ENCODE measurements at places on chromosomes 6 and 20. TPM values are rescaled to one million over a fixed set of nuclear protein-coding genes. Genes with fewer than 3 reads are reported as not detected.

The B3GAT2 gene
- total RNA-seq = 0.09 TPM

The MLIP gene
- 1.4 TPM for total RNA-seq

The LTB gene
- 0.44 TPM for total RNA-seq

The LY6G6F gene
- total RNA-seq = not detected

The CCM2L gene
- not detected for total RNA-seq

The FOXA2 gene
- 1.1 TPM for total RNA-seq

The SYTL3 gene
- total RNA-seq = 15.0 TPM

The SRSF12 gene
- 1.7 TPM for total RNA-seq

DNA sequence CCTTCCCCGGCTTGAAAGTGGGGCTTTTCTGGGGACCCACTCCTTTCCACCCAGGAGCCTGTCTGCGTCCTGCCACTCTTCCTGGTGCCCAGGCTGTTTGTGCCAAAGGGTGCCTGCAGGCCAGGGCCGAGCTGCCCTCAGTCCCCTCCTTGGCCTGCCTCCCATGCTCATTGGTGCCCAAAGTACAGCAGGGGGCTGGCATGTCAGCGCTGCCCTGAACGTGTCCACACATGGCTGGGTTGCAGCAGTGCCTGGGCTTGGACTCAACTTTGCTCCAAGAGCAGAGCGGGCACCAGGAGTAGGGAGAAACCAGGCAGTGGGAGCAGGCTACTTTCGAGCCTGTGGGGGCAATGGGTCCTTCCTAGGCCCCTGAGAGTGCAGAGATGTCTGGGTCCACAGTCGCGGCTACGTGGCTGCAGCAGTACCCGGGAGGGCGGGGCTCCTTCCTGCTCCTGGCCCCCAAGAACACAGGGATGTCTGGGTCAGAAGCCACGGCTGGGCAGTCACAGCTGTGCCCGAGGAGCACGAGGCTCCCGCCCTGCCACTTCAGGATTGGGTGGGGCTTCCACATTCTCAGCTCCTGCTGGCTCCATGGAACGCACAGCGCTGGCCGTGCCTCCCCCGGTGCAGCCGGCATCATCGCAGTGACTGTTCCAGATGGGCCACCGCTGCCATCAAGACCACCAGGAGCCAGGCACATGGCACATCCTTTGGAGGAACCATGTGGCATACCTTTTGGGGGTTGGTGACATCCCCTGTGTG, 50.0 kb upstream of the CLDN20 start:
- H3K27me3 ChIP-seq = no peaks in the 10 kb centered on the region
- H3K4me1 ChIP-seq = no peaks in the 10 kb centered on the region
- no peak for DNase-seq

GRCh38 chr6:15358579-15359327, 112.9 kb downstream of the JARID2 start:
- H3K27me3 ChIP-seq = no peaks in the 10 kb centered on the region
- H3K4me1 ChIP-seq = peaks cover 8% of the 10 kb centered on the region
- H3K4me3 ChIP-seq = no peak overlapping the region
- no peaks in the 10 kb centered on the region for H3K36me3 ChIP-seq
- H3K27ac ChIP-seq = no peak overlapping the region

- H3K4me3 ChIP-seq = no peak overlapping the region
- no peaks in the 10 kb centered on the region for H3K27me3 ChIP-seq
- DNase-seq = no peak
- H3K27ac ChIP-seq = no peak overlapping the region
- no peaks in the 10 kb centered on the region for H3K36me3 ChIP-seq
- no peaks in the 10 kb centered on the region for H3K4me1 ChIP-seq
Observed at GRCh38 chr6:121839896-121840295, 404.4 kb downstream of the GJA1 start.

GRCh38 chr20:5877128-5877527, 73.2 kb downstream of the TRMT6 start:
- no peak overlapping the region for H3K4me3 ChIP-seq
- H3K27me3 ChIP-seq = peaks cover 41% of the 10 kb centered on the region
- no peak overlapping the region for H3K27ac ChIP-seq
- no peak for DNase-seq

GRCh38 chr20:58749098-58749769, 56.6 kb downstream of the NPEPL1 start:
- H3K27ac ChIP-seq = no peak overlapping the region
- no peaks in the 10 kb centered on the region for H3K36me3 ChIP-seq
- DNase-seq = no peak
- peaks cover 100% of the 10 kb centered on the region for H3K27me3 ChIP-seq
- H3K4me3 ChIP-seq = no peak overlapping the region
- H3K4me1 ChIP-seq = no peaks in the 10 kb centered on the region

DNA sequence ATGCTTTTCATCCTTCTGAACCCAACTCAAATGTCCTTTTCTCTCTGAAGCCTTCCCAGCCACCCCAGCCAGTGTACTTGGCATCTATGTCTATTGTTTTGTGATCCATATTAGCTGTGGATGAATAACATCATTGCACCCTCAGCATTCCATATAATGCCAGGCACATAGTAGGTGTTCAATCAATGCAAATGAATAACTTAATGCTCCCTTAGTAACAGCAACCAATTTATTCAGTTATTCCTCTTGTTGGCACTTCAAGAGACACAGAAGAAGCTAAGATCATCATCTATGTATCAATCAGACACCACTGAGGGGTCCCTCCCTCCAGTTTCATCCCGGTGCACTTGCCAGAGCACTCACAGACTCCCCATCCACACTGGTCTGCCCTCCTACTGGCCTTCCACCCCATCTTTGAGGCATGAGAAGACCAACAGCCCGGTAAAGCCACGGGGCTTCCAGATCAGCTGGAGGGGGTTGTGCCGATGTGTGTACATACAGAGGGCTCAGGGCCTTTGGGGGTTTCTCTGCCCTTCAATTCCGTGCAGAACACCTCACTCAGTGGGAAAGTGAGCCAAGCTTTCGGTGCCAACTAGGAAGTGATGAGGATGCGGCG, 2.4 kb upstream of the TAF8 start:
- peaks cover 59% of the 10 kb centered on the region for H3K36me3 ChIP-seq
- no peak for DNase-seq
- peak overlapping the region; percentile 61 for H3K27ac ChIP-seq
- no peaks in the 10 kb centered on the region for H3K27me3 ChIP-seq
- peak overlapping the region; percentile 95 for H3K4me3 ChIP-seq

DNA sequence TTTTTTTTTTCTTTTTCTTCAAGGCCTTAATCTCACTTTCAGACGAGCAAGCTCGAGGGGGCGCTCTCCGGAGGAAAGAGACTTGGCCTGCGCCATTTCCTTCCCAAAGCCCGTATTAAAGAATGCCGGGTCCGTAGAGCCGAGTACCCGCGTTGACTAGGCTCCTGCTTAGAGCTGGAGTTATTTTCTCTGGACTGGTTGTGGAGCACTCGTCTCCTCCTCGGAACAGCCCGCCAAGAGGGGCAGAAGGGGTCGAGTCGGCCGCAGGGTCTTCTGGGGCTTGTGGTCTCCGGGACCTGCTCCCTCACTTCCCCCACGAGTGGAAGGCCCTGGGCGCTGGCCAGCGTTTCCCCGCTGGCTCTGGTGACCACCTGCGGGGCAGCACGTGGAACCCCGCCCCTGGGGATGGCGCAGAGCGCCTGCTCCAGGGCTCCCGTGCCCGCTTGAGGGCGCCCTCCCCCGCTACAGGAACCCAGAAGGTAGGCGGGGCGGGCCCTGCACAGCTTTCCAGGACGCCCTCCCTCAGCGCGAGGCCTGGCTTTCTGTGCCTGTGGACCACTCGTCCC, 2.7 kb upstream of the MEI4 start:
- peak overlapping the region; percentile 59 for H3K4me3 ChIP-seq
- H3K36me3 ChIP-seq = no peaks in the 10 kb centered on the region
- H3K4me1 ChIP-seq = no peaks in the 10 kb centered on the region
- peak; percentile 64 for DNase-seq
- H3K27ac ChIP-seq = no peak overlapping the region

GRCh38 chr6:28353981-28354676, 4.4 kb downstream of the ZKSCAN3 start:
- no peaks in the 10 kb centered on the region for H3K27me3 ChIP-seq
- DNase-seq = peak; percentile 46
- H3K4me1 ChIP-seq = peaks cover 25% of the 10 kb centered on the region
- H3K36me3 ChIP-seq = peaks cover 28% of the 10 kb centered on the region

DNA sequence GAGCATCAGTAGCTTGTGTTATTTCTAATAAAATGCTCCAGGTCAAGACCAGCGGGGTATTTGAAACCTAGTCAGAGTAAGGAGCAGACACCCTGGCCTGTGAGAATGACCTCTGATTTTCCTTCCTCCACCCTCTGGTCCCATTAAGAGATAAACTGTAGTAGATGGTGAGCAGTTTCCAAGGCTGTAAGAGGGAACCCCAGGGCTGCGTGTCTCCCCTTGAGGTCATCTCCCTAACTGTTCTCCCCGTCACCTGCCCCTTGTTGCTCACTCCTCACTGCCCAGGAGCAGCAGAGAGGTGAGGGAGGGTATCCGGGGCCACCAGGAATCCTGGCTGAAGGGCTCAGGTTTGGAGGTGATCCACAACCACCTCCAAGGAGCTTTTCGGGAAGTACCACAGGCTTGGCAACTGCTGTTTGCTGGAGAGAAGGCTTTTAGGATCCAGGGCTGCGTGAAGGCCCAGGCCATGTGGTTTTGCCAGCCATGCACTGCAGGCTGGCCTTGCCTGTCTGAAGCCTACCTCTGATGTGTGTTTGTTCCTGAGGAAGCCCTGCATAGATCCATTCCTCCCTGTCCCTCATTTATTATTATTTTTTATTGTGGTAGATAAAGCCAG, 62.5 kb downstream of the RREB1 start:
- no peaks in the 10 kb centered on the region for H3K27me3 ChIP-seq
- no peak for DNase-seq
- H3K4me3 ChIP-seq = no peak overlapping the region
- peaks cover 12% of the 10 kb centered on the region for H3K36me3 ChIP-seq
- peaks cover 20% of the 10 kb centered on the region for H3K4me1 ChIP-seq

GRCh38 chr6:130935978-130936377, 108.8 kb downstream of the SMLR1 start:
- no peak overlapping the region for H3K4me3 ChIP-seq
- no peak for DNase-seq
- H3K27ac ChIP-seq = no peak overlapping the region
- no peaks in the 10 kb centered on the region for H3K36me3 ChIP-seq
- H3K27me3 ChIP-seq = no peaks in the 10 kb centered on the region

DNA sequence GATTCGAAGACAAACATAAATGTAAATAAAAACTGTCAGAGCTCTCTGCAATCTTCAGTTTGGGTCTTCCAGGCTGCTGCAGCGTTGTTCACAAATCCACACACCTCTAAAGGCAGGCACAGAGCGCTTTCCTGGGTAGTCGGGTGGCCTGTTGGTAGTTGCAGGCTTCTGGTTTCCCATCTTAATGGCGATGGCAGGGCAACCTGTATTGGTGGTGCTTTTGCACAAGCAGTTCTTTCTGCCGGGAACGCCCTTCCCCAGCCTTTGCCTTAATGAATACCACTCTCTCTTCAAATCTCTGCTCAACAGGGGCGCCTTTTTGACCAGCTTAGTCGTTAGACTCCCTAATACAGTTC, 723 bp upstream of the IFT52 start:
- peaks cover 22% of the 10 kb centered on the region for H3K4me1 ChIP-seq
- peak overlapping the region; percentile 81 for H3K27ac ChIP-seq
- H3K4me3 ChIP-seq = peak overlapping the region; percentile 99
- H3K27me3 ChIP-seq = no peaks in the 10 kb centered on the region
- DNase-seq = peak; percentile 29

DNA sequence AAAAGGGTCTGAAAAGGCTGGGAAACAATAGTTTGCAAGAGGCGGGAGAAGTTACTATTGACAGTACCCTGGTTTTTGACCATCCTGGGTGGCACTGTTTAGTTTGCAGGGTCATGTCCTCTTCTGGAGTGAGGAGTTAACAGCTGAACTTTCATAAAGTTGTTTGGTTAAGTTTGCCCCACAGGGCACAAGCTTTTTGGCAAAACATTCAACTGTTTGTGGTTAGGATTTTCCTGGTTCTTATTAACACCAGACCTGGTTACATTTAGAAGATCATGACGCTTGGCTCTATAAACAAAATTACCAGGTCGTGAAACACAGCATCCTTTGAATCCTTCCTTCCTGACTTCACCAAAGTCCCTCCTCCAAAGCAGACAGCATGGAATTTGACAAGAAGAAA, 106.1 kb downstream of the RIN2 start:
- H3K27me3 ChIP-seq = no peaks in the 10 kb centered on the region
- no peak overlapping the region for H3K27ac ChIP-seq
- no peak overlapping the region for H3K4me3 ChIP-seq
- peaks cover 26% of the 10 kb centered on the region for H3K4me1 ChIP-seq

DNA sequence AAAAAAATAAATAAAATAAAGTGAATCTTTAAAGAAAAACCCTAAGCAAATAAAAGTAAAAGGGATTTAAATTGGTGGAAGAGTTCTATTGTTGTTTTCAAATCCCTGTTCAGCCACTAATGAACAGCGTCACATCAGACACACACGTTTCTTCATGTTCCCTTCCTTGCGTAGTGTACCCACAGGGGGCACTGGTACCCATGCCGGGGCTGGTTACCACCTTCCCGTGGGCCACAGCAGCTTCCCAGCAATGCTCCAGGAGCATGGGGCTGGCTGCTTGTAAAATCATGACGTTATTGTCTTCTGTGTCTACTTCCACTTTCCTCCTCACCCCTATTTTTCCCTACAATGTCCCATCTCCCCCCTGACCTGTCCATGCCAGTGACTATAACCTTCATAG, 988.7 kb downstream of the KIF16B start:
- H3K27me3 ChIP-seq = no peaks in the 10 kb centered on the region
- no peaks in the 10 kb centered on the region for H3K4me1 ChIP-seq
- no peak overlapping the region for H3K4me3 ChIP-seq
- no peaks in the 10 kb centered on the region for H3K36me3 ChIP-seq

DNA sequence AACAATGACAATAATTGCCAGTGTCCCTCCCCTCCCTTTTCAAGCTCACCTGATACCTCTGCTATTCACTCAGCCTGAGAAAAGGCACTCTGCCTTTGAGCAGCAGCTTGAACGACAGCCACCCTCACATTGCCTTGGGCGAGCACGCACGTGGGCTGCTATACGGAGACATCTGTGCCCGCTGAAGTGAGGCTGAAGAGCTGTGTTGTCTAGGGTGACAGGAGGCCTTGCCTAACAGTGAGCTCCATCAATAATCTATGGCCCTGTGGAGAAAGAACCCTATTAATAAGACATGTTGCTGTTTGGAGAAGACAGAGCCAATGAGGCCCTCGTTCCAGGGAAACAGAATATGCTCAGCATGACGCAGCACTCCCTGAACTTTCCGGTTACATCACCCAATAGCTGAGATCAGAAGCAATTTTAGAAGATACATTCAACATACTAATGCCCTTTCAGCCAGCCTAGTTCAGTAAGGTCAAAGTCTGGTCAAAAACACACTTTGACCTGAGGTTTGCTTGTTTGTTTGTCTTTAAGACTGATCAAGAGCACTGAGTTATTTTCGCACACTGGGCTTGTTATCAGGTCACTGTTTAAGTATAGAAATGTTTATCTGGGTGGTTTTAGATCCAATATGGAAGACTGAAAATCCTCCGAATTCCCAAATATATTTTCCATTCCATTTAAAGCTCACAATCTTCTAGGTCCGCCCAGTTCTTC, 30.6 kb downstream of the RBM24 start:
- H3K36me3 ChIP-seq = no peaks in the 10 kb centered on the region
- no peaks in the 10 kb centered on the region for H3K27me3 ChIP-seq
- H3K4me1 ChIP-seq = peaks cover 16% of the 10 kb centered on the region
- peak overlapping the region; percentile 30 for H3K27ac ChIP-seq
- DNase-seq = peak; percentile 1

GRCh38 chr6:155782320-155782731, 326.7 kb upstream of the NOX3 start:
- H3K4me3 ChIP-seq = peak overlapping the region; percentile 37
- peak overlapping the region; percentile 94 for H3K27ac ChIP-seq
- peak; percentile 75 for DNase-seq
- H3K36me3 ChIP-seq = peaks cover 9% of the 10 kb centered on the region

Data from Calu3 (cell line).